Fibroblast of upper back skin (primary cell): ENCODE measurements at places on chromosomes 4 and X.

DNA sequence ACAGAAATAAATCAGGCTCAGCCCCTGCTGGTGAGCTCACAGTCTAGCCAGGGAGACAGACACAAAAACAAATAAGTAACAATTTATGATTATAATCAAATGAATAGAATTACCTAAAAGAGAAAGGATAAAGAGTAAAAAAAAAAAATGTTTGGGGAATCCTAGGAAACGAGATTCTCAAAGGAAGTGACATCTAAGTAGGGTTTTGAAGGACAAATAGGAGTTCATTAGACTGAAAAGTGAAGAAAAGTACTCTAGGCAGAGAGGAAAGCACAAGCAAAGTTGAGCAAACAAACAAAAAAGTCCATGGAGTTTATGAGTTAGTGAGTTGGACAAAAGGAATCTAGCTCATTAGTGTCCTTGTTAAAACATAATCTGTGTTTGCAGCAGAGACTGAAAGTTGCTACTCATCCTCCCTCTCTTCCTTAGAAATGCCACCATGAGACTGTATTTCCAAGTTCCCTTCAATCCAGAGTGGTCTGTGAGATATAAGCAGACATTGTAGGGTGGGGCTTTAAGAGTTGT is 145.6 kb downstream of the SPATA18 start:
- no peak for DNase-seq

GRCh38 chr4:159941076-159941475 is 838.2 kb downstream of the RAPGEF2 start:
- no peak for DNase-seq

- peak; percentile 72 for DNase-seq
Measured at GRCh38 chr4:177737387-177737940, 295.2 kb upstream of the AGA start.

- peak; percentile 89 for DNase-seq
Measured at GRCh38 chr4:54498661-54499111, 159.1 kb upstream of the KIT start.

DNA sequence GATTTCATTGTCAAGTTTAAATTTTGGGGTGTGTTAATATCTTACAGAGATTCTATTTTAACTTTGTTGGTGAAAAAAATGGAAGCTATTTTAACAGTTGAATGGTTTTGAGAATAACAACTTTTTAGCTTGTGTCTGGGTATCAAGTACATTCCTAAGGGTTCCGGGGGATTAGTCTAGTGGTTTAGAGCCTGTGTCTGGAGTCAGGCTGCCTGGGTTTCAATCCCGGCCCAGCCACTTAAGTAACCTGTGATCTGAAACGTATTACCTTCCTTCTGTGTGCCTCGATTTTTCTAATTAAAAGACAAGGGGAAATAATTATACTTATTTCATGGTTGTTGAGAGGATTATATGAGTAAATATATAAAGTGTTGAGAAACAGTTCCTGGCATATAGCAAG is 288.6 kb upstream of the NR3C2 start:
- no peak for DNase-seq

GRCh38 chr4:24656906-24657305 is 72.6 kb upstream of the DHX15 start:
- no peak for DNase-seq

DNA sequence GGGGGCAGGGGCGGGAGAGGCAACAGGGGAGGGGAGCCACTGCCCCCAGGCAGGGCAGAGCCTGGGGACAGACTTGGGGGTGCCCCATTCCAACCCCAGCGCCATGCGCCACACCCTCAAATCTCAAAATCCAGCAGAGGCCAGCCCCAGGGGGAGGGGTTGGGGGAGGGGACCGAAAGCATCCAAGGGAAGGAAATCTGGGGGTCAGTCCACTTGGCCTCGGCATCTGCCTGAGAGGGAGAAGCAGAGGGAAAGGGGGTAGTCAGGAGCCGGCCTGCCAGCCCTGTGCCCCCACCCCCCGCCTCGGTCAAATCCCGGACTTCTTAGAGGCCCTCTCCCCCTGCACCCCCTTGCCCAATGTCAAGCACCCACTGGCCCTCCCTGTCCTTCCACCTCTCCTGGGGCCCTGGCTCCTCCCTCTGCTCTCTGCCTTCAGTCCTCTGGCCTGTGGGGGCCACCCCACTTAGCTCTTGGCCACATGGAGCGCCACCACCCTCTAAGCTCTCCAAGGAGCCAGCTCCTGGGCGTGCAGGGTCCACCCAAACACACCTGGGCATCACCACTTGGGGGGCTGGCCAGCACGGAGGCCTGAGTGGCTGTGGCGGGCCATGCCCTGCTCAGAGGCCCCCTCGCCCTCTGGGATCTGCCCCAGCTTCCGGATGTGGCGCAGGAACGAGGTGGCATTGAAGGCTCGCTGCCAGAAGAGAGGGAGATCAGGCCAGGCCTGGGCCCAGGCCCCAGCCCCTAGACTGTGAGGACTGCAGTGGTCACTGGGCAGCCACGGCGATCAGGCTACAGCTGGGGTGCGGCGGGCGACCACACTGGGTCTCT is 3.5 kb downstream of the PNCK start:
- DNase-seq: no peak

DNA sequence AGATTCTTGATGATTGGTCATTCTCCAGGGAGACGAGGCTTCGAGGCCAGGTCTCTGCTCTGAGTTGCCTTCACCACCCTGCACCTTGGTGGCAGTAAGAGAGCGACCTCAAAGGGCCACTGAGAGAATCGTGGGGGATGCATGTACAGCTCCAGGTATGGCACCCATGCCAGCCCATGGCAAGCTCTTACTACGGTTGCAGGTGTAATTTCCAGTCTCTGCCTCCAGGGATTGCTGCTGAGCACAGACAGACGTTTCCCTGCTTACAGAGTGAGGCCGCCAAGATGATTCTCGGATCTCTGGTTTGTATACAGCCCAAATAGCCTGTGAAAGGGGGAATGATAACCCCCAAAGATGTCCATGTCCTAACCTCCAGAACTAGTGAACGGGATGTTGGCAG is 16.3 kb upstream of the DRD5 start:
- peak; percentile 3 for DNase-seq

DNA sequence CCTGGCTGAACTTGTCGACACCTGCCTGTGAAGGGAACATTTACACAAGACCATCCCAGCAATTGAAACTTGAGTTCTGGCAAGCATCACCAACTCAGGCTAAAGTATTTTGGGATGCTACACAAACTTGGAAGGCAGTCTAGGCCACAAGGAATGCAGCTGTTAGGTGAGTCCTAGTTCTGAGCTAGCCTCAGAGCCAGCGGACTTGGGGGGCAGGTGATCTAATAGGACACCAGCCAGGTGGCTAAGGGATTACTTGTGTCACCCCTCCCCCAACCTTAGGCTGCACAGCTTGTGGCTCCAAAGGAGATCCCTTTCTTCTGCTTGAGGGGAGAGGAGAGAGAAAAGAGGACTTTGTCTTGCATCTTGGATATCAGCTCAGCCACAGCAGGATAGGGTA is 62.3 kb upstream of the DKK2 start:
- DNase-seq: no peak

- DNase-seq: no peak
Measured at GRCh38 chrX:110944311-110944750, 148.7 kb upstream of the CHRDL1 start.

DNA sequence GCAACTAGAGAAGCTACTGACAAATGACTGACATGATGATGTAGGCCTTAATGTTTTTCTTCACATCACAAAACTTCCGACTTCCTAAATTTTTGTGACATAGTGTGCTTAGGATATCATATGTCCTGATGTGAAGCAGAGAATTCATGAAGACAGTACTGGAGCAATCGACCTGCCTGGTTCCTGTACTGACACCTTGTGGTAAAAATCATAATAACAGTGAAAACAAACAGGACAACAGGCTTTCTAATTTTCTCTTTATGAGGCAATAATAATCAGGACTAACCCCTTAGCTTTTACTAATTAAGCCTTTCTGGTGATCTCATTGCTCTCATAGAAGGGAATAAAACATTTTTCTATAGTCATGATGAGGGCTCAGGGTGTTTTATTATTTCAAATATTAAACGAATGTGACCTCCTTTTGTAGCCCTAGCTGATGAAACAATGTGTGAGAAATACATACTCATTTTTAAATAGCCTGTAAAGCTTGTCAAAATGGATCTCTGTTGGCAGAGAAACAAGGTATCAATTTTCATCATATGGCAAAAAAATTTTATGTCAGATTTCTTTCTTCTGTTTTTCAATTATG is 158.4 kb downstream of the TENT5D start:
- DNase-seq: peak; percentile 0

- no peak for DNase-seq
Measured at GRCh38 chr4:8829584-8829983, 42.1 kb downstream of the HMX1 start.

DNA sequence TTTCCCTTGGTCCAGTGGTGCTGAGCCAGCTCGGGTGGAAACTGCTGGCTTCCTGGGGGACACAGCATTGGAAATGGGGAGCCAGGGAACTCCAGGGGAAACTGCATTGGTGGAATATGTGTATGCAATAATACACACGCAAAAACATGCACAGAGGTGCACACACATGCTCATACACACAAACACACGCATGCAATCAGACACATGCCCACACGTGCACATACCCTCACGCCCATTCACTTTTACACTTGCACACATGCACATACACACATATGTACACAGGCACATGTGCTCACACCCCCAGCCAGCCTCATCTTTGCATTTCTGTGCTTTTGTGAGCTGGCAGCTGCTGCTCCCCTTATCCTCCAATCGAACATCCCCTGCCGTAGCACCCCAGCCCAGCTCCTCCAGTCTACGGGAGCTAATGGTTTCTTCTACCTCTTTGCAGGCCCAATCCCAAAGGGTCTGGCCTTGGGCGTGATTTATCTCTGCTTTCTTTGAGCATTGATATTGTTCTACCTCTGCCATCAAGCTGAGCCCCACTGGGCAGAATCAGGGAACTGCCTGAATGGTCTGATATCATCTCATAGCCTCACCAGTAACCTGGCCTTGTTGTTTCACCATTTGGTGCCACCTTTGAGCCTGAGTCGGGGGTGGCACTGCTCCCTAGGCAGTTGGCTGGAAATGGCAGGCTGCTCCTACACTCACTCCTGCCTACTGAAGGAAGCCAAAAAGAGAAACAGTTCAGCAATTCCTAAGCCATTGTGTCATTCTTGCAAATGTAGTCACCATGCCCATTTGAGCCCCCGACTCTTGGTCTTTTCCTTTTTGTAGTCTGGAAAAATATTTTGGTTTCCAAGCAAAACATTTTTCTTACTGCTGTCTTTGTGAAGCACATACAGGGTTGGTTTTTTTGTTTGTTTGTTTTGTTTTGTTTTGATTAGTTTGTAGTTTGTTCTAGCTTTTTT is 104.4 kb upstream of the MAMLD1 start:
- peak; percentile 23 for DNase-seq

DNA sequence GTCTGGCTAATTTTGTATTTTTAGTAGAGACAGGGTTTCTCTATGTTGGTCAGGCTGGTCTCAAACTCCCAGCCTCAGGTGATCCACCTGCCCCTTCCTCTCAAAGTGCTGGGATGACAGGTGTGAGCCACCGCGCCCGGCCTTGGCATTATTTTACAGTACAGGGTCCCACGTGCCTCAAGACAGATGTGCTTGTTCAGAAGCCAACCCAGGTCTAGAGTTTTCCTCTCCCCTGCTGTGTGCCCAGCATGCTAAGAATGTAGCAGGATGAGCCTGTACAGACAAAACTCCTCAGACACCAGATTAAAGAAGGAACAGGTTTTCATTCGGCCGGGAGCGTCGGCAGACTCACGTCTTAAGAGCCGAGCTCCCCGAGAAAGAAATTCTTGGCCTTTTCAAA is 42.2 kb downstream of the CRLF2 start:
- DNase-seq: no peak

- peak; percentile 42 for DNase-seq
Measured at GRCh38 chrX:38183596-38183995, 37.1 kb downstream of the SRPX start.

DNA sequence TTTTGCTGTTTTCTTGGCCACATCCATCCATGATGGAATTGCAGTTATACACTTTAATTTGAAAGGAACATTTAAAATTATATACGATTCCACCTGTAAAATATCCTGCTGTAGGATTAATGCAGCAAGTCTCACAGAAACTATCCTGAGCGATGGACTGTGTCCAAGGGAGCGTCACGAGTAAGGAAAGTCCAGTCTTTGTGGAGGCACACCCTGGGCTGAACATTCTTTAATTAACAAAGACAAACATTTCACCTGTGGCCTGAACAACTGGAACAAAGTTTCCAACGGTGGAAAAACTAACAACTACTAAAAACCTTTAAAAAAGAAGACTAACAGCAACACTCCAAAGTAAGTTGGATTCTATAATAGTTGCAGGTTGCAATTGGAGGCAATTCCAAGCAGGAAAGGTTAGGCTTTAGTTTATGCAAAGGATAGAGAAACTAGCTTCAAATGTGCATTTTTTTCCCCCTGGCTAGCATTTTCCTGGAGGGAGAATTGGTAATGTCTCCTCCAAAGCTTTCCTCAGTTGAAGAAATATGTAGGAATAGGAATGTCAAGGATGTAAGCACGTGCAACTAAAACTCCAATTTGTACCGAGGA is 11.0 kb downstream of the EREG start:
- no peak for DNase-seq

- DNase-seq: no peak
Measured at GRCh38 chr4:52638717-52639116, 20.4 kb downstream of the USP46 start.

DNA sequence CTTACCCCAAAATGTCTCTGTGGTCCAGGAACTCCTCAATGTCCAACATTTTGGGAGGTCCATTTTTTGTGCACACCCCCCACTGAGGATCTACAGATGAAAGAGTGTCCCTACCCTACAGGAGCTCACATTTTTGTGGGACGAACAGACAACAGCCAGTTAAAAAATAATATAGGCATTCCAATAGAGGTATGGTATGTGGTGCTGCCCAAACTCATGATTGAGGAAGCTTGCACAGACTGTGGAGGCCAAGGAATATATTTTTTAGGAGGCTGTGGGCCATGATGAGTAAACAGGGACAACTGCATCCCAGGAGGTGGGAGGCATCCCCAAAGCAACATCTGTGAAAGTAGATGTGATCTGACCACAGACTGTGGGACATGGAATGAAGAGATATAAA is 181.0 kb upstream of the HCCS start:
- peak; percentile 52 for DNase-seq

GRCh38 chr4:150821641-150822040 is 193.4 kb downstream of the LRBA start:
- DNase-seq: peak; percentile 8

DNA sequence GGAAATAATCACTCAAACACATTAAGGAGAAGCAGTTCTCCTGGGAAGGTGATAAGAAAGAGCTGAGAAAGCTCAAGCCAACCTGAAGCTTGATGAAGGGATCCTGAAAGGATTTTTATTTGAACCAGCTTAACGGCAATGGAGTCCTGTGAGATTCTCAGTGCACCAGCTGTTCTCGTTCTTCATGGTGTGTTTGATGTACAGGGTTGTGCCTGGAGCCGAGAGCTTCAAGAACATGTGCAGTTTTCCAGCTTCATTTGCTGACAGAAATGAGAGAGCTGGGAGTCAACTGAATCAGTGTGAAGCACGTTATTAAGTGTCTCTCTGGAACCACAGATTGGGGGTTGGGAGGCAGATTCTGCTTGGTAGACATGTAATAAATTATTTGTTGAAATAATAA is 115.7 kb downstream of the ANKRD50 start:
- DNase-seq: no peak
